ENCODE measurements at places on chromosomes 6 and 20. TPM values are rescaled to one million over a fixed set of nuclear protein-coding genes. Genes with fewer than 3 reads are reported as not detected.

- DNase-seq = no peak
- H3K27ac ChIP-seq = no peak overlapping the region
- no peaks in the 10 kb centered on the region for H3K4me1 ChIP-seq
- H3K4me3 ChIP-seq = no peak overlapping the region
- no peaks in the 10 kb centered on the region for H3K27me3 ChIP-seq
These were observed 19.9 kb downstream of the SLC2A4RG start for GRCh38 chr20:63759377-63759901.

DNA sequence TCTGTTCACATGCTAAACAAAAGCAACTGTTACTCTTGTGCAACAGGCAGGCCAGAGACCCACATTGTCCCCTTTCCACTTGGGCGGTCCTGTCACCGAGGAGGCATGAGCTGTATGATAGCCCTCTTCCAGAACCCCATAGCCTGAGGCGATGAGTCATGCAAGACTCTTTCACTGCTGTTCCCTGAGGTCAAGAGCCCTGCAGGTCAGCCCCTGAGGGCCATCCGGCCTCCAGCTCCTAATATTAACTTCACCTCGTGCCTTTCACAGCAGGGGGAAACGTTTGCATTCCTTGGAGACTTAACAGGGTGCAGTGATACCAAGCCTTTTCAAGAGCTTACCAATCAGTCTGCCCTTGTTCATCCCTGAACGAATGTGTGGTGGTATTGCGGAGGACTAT, 253.3 kb upstream of the ECI2 start:
- H3K4me3 ChIP-seq = no peak overlapping the region
- H3K27me3 ChIP-seq = no peaks in the 10 kb centered on the region
- H3K4me1 ChIP-seq = no peaks in the 10 kb centered on the region
- no peak for DNase-seq
- no peaks in the 10 kb centered on the region for H3K36me3 ChIP-seq

GRCh38 chr6:7086488-7086887, 21.3 kb upstream of the RREB1 start:
- no peaks in the 10 kb centered on the region for H3K27me3 ChIP-seq
- no peaks in the 10 kb centered on the region for H3K36me3 ChIP-seq

GRCh38 chr20:828987-829386, 4.5 kb upstream of the FAM110A start:
- no peaks in the 10 kb centered on the region for H3K36me3 ChIP-seq

DNA sequence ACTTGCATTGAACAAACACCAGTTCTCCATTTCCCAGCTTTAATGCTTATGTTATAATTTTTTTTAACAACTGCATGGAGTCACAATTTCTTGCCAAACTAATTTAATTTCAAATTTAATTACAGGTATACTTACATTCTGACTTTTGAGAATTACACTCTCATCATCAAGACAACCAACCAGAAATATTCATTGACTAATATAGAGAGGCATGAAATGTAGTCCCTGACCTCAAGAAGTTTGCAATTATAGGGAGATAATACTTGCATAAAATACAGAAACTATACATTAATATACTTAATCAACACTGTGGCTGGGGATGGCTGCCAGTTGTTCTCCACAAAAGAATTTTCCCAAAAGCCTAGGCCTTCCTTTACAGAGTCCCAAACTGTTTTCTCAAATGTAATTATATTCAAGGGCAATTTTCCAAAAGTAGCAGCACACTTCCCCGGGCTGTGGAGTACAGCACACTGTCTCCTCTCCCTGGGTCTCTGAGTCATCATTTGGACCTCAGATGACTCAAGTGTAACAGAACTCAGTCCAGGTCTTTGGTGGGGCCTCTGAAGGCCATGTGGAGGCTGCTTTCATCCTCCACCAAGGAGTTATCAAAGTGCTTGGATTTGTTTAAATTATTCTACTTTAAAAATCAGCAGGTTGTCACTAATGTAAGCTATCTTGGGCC, 114.1 kb downstream of the KIF16B start:
- no peak for DNase-seq
- H3K27ac ChIP-seq = no peak overlapping the region
- peaks cover 3% of the 10 kb centered on the region for H3K4me1 ChIP-seq
- no peaks in the 10 kb centered on the region for H3K36me3 ChIP-seq

DNA sequence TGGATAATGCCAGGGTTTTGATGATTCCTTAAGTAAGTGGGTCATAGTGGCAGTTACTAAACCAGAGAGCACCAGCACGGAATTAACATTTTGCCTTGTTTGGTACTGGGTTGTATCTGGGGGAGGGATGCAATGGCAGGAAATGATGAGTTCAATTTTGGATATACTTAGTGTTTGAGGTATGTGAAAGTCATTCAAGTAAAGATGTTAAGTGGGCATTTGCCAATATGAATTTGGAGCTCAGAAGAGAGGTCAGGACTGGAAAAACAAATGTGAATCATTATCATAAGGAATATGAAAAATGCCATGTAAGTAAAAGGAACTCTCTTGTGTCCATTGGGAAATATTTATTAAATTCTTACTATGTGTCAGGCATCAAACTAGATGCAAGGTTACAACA, 6.2 kb downstream of the PXT1 start:
- no peak overlapping the region for H3K4me3 ChIP-seq
- no peak for DNase-seq
- no peaks in the 10 kb centered on the region for H3K27me3 ChIP-seq
- no peaks in the 10 kb centered on the region for H3K36me3 ChIP-seq
- no peak overlapping the region for H3K27ac ChIP-seq

- H3K27me3 ChIP-seq = no peaks in the 10 kb centered on the region
- no peak overlapping the region for H3K27ac ChIP-seq
- H3K36me3 ChIP-seq = no peaks in the 10 kb centered on the region
- H3K4me1 ChIP-seq = no peaks in the 10 kb centered on the region
- no peak overlapping the region for H3K4me3 ChIP-seq
- DNase-seq = no peak
These were observed 97.8 kb upstream of the OGFRL1 start for GRCh38 chr6:71190809-71191208.

DNA sequence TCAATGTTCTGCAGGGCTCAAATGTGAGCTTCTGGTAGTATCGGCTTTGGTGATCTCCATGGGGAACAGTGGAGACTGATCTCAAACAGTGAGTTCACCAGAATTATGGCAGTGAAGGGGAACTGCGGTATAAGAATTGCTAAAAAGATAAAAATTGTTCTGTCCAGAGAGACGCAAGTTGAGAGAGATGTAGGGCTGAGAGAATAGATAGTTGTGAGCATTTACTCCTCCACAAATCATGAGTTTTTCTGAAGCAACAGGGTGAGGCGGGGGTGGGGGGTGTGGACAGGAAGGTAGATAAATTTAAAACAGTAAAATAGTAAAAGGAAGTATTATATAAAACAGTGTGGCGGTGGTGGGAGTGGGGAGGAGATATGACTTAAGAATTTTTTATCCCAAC, 98.6 kb upstream of the NEDD9 start:
- no peaks in the 10 kb centered on the region for H3K27me3 ChIP-seq
- DNase-seq = no peak
- no peaks in the 10 kb centered on the region for H3K4me1 ChIP-seq
- H3K4me3 ChIP-seq = no peak overlapping the region

DNA sequence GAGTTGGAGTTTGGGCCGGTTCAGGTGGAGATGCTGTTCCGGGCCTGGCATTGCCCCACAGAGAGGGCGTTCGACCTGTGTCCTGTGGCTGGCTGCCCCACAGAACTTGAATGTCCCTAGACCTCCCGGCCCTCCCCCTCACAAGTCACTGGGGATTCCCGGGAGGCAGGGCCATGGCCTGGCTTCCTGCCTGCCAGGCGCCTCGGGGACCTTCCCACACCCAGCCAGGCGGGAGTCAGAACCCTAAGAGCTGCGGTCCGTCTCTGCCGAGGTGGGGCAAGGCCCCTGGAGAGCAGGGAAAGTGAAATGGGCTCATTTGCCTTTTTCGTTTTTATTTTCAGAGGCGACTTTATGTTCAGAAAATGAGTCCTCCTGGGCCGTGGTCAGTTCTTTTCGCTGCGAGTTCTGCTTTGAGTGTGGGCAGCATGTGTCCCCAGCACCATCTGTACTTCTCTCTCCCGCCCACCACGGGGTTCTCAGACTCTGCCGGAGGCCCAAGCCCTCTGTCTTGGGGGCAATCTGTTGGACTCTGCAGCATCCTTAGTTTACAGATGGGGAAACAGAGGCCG, 8.5 kb downstream of the RBM38 start:
- H3K4me1 ChIP-seq = no peaks in the 10 kb centered on the region
- H3K27ac ChIP-seq = no peak overlapping the region
- DNase-seq = peak; percentile 83
- H3K27me3 ChIP-seq = no peaks in the 10 kb centered on the region

C6orf15 gene
- total RNA-seq = not detected

DNA sequence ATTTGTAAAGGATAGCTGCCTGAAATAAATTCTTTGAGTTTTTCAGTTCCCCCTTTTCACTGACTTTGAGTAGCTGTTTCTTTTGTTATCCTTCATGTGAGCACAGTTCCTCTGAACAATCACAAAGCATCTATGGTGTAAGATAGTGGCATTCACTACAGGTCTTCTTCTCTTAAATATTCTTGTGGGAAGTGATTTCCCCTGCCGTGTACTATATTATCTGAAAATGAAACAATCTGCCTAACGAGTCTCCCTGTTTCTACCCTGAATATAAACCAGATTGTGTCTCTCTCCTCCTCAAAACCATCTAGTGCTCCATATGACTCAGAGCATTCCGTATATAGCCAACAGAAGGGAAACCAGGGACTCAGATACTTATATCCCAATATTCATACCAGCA, 380.1 kb upstream of the SOX4 start:
- H3K4me3 ChIP-seq = no peak overlapping the region
- H3K4me1 ChIP-seq = no peaks in the 10 kb centered on the region
- H3K27ac ChIP-seq = no peak overlapping the region

DNA sequence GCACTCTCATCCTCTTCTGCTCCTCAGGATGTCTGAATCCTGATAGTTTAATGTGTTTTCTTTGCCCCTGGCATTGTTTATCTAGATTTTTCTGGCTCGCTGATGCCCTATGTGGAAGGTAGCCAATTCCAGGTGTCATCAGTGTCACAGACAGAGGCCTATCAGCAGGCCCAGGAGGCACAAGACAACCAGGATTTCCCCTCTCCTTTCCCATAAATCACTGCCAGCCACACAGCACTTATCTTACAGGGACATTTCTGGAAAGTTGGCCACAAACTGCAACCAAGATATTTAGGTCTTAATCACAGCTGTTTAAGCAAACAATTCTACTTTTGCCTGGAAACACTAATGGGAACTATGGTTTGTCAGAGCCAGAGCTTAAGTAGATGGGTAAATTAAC, 28.1 kb downstream of the ADGRF5 start:
- no peaks in the 10 kb centered on the region for H3K4me1 ChIP-seq
- H3K27ac ChIP-seq = no peak overlapping the region
- no peaks in the 10 kb centered on the region for H3K27me3 ChIP-seq
- DNase-seq = no peak

DNA sequence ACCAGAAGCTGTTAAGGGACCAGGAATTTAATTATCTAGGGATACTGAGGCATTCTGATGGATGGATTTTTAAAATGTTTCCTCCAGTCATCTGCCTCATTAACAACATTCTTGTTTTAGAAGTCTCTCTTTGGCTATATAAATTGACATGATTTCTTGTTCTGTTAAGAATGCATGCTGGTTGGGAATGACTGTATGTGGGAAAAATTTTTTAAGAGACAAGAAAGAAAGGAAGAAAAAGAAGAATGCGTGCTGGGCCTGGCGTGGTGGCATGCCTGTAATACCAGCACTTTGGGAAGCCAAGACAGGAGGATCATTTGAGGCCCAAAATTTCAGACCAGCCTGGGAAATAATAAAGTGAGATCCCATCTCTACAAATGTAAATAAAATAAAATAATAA, 203.6 kb downstream of the GJA1 start:
- no peak for DNase-seq
- no peaks in the 10 kb centered on the region for H3K4me1 ChIP-seq
- no peak overlapping the region for H3K4me3 ChIP-seq
- H3K27me3 ChIP-seq = no peaks in the 10 kb centered on the region
- no peaks in the 10 kb centered on the region for H3K36me3 ChIP-seq

GRCh38 chr6:141610741-141611140, 522.0 kb upstream of the GJE1 start:
- H3K36me3 ChIP-seq = no peaks in the 10 kb centered on the region
- no peaks in the 10 kb centered on the region for H3K27me3 ChIP-seq
- no peak overlapping the region for H3K27ac ChIP-seq
- H3K4me1 ChIP-seq = no peaks in the 10 kb centered on the region
- no peak for DNase-seq

ADGB gene
- total RNA-seq = not detected

GRCh38 chr20:41268917-41269652, 48.4 kb downstream of the ZHX3 start:
- H3K4me1 ChIP-seq = no peaks in the 10 kb centered on the region
- no peak overlapping the region for H3K4me3 ChIP-seq
- DNase-seq = no peak
- no peaks in the 10 kb centered on the region for H3K27me3 ChIP-seq
- H3K27ac ChIP-seq = no peak overlapping the region

DNA sequence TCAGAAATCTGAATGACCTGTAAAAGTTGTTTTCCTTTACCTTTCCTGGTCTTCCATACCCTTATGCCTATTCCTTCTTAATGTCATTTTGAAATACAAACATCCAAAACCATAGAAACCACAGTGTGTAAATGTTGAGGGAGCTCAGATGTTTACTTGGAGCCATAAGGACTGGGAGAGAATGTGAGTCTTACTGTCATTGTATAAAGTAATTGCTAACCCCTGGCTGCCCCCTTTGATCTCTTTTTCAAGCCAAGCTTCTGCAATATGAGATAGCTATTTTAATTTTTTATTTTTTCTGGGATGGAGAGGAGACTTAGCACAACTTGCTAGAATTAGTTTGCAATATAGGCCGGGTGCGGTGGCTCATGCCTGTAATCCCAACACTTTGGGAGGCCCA, 124.4 kb upstream of the AKIRIN2 start:
- no peaks in the 10 kb centered on the region for H3K36me3 ChIP-seq
- H3K27ac ChIP-seq = no peak overlapping the region
- no peak for DNase-seq

DNA sequence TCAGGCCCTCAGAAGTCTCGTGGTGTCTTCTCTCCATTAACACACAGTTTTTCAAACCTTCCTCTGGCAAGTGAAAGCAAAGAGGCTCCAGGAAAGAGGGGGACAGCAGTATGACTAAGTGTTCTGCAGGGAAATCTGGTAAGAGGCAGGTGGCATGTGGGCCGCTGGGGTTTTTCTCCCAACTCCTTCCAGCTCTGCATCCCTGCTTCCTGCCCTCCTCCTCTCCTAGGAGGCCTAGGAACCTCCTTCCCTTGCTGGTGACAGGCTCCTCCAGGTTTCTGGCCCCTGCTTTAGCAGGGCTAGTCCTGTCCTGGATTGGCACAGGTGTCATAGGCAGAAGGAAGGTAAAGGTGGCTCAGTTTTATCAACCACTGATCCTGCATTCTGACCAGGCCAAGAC, 7.6 kb upstream of the ITCH start:
- DNase-seq = no peak
- no peak overlapping the region for H3K27ac ChIP-seq
- H3K36me3 ChIP-seq = no peaks in the 10 kb centered on the region

GRCh38 chr6:50091641-50092040, 41.9 kb upstream of the DEFB112 start:
- H3K4me1 ChIP-seq = no peaks in the 10 kb centered on the region
- no peak for DNase-seq
- no peaks in the 10 kb centered on the region for H3K36me3 ChIP-seq
- no peak overlapping the region for H3K4me3 ChIP-seq

GRCh38 chr6:38775870-38776269, 60.8 kb downstream of the DNAH8 start:
- H3K4me3 ChIP-seq = no peak overlapping the region
- H3K27me3 ChIP-seq = no peaks in the 10 kb centered on the region
- no peak for DNase-seq
- H3K36me3 ChIP-seq = no peaks in the 10 kb centered on the region

All from aorta (tissue), 5 donors.